Stimulated activated CD4-positive, alpha-beta T cell treated with anti-CD3 and anti-CD28 coated beads, TNF-alpha, amount 100 ng/mL, for 4 hours (primary cell): ENCODE measurements at places on chromosomes 1 and 21.

DNA sequence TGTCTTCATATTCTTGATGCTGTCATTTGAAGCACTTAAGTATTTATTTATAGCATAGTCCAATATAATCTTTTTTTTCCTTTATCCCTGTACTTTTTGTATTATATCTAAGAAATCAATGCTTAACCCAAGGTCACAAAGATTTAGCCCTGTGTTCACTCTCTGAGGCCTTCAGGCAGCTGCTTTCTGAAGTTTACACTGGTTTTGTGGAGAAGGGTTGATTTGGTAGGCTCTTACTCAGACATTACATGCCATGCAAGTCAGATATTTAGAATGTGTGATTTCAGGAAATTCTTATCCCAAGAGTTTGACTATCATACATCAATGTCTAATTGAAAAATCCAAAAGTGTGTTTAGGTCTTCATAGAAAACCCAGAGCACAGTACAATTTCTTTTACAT, 56.3 kb downstream of the PALMD start:
- DNase-seq: no peak

GRCh38 chr1:226903819-226904716, 33.7 kb downstream of the PSEN2 start:
- DNase-seq: no peak

DNA sequence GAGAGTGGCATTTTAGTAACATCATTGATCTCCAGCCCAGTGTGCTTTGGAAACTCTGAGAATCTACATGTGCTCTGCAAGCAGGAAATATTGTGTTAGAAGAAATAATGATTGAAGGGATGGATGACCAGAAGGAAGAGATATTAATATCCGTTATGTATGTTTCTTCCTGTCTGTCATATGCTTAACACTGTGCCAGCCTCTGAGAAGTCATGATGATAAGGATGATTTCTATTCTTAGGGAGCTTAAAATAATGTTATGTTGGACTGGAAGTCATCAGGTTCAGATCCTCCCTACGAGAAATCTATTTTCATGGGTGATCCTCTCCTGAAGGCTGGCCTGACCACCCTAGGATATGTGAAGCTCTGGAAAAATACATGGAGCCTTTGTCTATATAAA, 192.4 kb upstream of the GORAB start:
- no peak for DNase-seq

- DNase-seq: no peak
Observed at GRCh38 chr1:214550857-214551435, 456 bp downstream of the PTPN14 start.

DNA sequence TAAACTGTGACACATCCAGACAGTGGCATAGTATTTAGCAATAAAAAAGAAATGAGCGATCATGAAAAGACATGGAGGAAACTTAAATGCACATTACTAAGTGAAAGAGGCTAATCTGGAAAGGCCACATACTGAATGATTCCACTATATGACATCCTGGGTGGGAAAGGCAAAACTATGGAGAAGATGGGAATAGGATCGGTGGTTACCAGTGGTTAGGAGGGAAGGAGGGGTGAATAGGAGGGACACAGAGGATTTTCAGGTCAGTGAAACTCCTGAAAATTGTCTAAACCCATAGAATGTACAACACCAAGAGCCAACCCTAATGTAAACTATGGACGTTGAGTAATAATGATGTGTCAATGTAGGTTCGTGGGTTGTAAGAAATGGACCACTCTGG, 13.8 kb downstream of the AGT start:
- no peak for DNase-seq

- no peak for DNase-seq
Observed at GRCh38 chr21:33561373-33561772, 18.5 kb downstream of the SON start.

DNA sequence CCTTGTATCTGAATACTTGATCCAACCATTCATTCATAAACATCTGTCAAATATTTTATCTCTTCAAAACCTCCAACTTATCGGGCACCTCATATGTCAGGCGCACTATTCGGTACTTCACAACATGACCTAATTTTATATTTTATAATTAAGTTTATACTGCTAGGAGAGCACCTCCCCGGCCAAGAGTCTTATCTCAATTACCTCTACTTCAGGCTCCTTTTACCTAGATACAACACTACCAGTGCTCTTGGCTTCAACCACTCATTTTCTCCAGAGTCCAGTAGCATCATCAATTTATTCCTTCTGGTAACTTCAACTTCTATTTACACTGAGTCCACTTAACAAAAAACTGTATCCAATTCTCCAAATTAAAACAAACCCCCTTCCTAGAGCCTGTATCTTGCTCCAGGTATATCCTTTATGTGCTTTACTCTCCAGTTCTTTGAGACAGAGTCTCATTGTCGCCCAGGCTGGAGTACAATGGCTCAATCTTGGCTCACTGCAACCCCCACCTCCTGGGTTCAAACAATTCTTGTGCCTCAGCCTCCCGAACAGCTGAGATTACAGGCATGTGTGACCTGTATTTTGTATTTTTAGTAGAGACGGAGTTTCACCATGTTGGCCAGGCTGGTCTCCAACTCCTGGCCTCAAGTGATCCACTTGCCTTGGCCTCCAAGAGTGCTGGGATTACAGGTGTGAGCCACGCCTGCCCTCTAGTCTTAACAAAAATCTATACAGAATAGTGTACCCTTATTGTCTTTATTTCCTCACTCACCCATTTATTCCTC, 18.8 kb downstream of the GPBP1L1 start:
- DNase-seq: no peak

DNA sequence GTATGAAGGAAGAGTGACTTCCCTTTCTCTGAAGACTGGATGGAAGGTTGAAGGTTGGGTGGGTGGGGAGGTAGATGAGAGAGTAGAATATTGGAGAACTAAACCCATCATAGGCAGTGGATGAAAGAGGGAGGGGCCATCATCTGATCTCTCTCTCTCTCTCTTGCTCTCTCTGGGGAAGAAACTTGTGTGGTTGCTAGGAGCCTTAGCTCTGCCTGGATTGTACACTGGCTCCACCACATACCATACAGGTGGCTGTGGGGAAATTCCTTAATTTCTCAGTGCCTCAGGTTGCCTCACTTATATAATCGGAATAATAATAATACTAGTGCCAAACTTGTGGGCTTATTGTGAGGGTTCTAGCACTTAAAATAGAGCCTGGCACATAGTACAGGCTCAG, 9.5 kb downstream of the XCL1 start:
- DNase-seq: no peak

DNA sequence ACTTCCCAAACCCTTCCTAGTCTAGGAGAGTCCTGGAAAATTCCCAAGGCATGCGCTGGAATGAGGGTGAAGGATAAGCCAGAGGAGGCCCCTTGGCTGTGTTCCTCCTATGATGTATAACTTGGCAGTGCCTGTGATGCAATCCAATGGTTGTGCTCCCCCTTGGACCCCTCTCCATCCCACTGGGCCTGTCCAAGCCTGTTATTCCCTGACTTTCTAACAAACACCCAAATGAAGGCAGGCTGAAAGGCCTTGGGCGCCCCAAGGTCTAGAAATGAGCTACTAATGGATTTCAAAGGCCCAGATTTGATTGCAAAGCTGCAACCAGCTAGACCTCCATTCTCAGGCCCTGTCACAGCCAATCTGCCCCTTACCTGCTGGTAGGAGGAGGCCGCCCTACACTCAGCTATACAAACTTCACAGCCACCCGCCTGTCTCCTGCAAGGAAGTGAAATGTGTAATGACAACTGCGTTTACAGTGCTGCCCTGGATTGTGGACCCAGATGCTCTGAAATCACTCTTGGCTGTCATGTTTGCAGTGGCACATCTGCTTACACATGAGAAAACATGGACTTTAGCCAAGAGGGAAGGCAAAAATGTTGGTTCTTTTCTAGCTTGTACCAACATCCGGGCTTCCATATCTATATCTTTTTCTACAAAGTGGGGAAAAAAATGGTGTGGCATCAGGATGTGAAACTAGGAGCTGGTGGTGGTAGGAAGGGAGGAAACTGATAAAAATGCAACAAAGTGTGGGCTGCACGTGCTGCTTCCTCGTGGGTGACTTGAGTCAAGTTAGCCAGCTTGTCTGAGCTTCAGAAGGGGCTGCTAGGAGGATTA, 130.4 kb downstream of the TRABD2B start:
- no peak for DNase-seq

DNA sequence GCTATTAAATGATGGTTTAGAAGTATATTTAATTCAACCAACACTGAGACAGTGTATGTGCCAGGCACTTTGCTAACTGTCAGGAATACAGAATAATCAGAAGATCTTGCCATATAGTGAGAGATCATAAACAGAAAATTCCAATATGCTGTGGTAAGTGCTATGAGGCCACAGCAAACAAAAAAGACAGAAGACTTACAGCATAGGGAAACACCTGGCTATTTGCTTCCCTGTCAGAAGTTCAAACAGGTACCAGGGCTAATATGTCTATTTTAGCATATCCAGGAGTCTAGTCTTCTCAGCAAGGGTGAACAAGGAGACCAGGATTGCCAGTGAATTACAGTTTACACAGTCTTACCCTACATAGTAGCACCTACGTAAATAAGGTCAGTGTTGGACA, 30.4 kb downstream of the TRIT1 start:
- DNase-seq: no peak

DNA sequence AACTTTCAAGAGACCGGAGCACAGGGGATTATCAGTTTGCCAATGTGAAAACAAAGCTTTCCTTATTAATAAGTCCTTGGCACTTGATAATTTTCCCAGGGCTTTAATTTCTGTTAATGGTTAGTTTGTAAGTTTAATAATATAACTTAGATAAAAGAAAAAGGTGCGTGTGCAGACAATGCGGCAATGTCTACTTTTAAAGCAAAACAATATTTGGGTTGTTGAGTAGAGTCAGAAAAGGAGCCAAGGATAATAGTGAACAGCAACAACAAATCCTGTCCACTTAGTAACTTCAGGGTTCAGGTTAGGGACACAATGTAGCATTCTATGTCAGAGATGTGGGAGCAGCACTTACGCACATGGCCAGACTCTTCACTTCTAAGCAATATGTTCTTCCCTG, 469.6 kb upstream of the NFIA start:
- no peak for DNase-seq
